ENCODE measurements at places on chromosomes 13 and 19.

GRCh38 chr19:54364775-54365257 lies at the start of gene LAIR1:
Gene LAIR1, minus strand, starts transcription at chr19:54364931. Its CDS starts 127 bp downstream, at chr19:54364804.
- DNase-seq: peak; percentile 42

DNA sequence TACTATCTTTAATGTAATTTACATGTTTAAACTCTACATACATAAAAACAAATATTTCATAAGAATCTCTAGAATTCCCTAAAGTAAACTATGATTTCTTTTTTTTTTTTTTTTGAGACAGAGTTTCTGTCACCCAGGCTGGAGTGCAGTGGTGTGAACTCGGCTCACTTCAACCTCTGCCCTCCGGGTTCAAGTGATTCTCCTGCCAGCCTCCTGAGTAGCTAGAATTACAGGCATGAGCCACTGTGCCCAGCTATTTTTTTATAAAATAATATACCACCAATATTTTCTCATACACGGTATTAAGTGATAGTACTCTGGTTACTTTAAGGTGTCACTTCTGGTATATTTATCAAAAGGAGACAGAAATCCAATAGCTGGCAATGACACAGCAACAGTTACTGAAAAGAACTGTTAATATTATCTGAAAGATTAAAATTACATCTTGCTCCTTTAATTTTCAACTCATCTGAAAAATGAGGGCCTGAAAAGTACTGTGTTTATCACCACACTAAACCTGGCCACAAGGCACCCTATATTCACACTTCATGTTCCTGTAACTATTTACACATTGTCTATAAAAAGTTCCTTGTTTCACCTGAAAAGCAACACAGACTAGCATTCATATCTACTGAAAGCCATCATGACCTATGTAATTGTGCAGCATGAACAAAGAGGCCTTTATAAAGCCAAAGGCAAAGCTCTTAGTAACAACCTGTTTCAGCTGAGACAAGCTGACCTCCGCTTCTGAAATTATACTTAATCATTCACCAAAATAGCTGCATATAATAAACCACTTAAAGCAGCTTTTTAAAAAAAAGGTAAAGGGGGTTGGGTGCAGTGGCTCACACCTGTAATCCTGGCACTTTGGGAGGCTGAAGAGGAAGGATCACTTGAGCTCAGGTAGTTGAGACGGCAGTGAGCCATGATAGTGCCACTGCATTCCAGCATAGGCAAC lies 106.1 kb downstream of the SLC25A15 start:
- no peak for DNase-seq

- DNase-seq: no peak
Observed at GRCh38 chr13:34523406-34523805, 418.7 kb upstream of the NBEA start.

- DNase-seq: no peak
Observed at GRCh38 chr13:29730253-29730652, 120.2 kb downstream of the UBL3 start.

DNA sequence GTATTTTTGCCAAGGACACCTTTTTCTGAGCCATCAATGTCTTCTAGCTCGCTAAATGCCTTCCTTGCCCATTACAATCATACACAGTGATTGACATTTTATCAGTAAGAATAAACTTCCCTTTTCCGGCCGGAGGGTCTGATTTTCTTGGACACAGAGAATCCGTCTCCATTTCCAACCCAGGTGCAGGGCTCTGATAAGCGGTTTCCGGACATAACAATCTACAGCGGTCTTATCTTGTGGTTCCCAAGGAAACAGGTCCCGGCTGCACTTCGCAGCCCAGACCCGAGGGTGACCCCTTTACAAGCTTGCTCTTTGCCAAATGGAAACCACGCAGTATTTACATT lies 5.1 kb upstream of the ZNF77 start:
- DNase-seq: no peak

GRCh38 chr19:17294051-17294891 lies 9.0 kb downstream of the ABHD8 start:
- no peak for DNase-seq

GRCh38 chr13:80345771-80346510 lies 5.0 kb upstream of the SPRY2 start:
- no peak for DNase-seq
